ENCODE measurements at places on chromosomes 6 and 20.

GRCh38 chr6:26394289-26394688 lies 7.8 kb upstream of the BTN3A1 start:
- no peak for DNase-seq

- no peak for DNase-seq
Observed at GRCh38 chr6:105545947-105546731, 143.3 kb upstream of the PREP start.

DNA sequence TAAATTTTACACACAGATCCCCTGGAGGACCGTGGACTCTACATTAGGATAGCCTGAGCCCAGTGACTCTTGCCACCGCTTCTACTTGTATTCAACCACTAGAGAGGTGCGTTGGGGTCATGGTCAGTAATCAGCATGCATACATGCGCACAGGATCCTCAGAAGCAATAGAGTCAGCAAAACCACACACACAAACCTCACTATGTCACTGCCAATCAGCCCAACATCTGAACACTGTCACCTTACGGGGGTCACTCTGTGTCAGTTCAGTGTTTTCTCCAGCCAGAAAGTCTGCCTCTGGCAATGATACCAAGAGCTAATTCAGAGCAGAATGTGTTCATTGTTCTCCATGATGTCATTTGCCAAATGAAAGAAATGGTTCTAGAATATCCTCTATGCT lies 225.3 kb downstream of the KHDC1L start:
- DNase-seq = no peak

GRCh38 chr6:162680367-162680766 lies 47.2 kb downstream of the PRKN start:
- no peak for DNase-seq

DNA sequence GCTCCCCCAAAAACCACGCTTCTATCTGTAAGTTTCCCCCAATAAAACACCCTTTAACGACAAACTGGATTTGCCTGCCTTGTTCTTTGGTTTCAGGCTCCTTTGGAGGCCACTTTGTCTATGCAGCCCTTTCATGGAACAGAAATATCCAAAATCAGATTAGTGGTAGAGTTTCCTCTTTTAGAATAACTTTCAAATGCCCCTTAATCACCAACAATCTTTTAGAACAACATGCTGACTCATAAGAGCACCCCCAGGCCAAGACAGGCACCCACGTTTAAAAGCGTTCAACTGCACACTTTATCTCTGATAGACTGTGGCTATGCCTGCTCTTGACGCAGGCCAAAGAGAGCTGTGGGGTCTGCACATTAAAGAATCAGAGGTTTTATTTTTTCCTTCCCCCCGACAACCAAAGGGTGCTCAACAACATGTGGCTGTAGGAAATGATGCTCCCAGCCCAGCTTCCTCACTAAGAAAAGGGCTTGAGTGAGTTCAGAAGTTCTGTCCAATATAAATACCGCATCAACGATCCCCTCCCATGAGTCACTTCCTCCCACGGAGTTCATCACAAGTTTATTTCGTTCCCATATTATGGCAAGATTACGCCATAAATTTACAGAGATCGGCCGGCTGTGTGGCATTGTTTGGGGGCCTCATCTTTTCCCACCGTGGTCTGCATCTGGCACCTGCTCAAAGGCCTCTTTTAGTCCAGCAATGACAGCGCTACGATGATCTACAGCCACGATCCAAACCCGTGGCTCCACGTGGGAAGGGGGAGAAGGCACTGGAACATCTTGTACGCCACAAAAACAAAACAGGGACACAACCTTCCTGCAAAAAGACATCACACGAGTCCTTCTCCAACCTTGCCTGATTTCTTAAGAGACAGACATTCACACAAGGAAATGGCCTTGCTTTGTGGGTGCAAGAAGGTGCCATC lies 88.8 kb upstream of the NFATC2 start:
- DNase-seq = no peak

GRCh38 chr20:35952480-35953386 lies 1.6 kb downstream of the SCAND1 start:
- no peak for DNase-seq

- no peak for DNase-seq
Observed at GRCh38 chr6:80637312-80637711, 530.8 kb downstream of the BCKDHB start.

- no peak for DNase-seq
Observed at GRCh38 chr20:39862470-39862891, 826.6 kb downstream of the MAFB start.

DNA sequence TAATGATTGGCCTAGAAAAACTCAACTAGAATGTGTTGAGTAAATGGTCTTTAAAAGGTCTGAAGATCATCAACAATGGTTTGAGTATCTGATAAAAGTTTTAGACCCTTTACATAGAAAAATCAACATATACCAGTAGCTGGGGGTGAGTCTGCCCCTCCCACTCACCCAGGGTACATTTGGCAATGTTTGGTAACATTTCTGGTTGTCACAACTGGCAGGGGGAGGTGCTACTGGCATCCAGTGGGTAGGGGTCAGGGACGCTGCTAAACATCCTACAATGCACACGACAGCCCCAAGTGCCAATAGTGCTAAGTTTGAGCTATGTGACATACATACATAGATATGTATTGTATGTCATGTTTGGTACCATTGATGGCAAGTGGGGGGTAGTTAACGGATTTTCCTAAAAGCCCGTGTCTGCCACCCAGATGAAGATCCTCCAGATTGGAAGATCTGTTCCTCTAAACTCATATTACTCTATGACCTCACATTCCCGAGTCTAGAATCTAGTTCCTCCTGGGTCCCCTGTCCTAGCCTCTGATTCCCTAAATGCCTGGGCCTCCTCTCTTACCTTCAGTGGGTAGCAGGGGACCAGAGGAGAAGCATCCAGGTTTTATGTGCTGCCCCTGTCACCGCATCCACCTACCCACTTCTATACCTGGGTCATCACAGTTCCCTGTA lies 2.5 kb upstream of the MMP9 start:
- no peak for DNase-seq

DNA sequence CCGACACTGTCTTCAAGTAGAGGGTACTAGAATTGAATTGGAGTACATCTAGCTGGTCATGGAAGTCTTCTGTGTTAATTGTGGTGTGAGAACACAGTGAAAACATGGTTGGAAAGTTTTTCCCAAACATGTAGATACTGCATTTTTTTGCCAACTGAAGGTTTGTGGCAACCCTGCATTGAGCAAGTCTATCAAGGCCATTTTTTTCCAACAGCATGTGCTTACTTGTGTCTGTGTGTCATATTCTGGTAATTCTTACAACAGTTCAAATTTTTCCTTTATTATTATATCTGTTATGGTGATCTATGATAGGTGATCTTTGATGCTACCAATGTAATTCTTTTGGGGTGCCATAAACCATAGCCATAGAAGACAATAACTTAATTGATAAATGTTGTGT lies 147.0 kb downstream of the MYB start:
- no peak for DNase-seq

DNA sequence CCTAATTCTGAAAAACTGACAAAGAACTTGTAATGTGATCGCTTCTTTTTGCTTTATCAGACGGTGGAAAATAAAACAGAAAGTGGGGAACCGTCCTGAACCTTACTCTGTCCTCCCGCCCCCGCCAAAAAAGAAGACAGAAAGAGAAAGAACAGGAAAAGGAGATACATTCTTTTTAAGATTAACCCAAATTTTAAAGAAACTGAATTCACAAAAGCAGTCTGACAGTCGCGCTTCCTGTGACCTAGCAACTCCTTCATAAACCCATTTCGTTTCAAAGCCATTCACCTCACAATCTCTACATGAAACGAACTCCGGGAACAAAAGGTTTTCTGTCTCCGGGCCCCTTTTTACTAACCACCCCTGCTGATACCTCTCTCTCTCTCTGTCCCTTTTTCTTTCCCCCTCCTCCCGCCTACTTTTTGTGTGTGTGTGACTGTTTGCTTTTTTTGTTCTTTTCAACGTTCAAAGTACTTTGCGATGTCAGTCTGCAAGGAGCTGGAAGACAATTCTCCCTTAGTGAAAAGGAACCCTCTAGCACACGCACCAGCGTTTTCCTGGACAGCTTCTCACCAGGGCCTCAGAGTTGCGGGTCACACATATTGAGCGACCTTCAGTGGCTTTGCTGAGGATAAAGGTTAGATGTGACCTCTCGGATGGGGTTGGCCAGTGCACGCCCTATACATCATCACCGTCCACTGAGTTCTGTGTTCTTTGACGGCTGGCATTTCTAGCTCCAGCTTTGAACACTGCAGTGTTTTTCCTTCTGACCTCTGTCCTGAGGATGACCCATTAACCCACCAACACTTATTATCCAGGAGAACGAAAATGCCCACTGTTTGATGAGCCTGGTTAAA lies 530 bp upstream of the NEDD9 start:
- DNase-seq = no peak

GRCh38 chr6:134873500-134874388 lies 76.2 kb downstream of the ALDH8A1 start:
- DNase-seq = no peak

DNA sequence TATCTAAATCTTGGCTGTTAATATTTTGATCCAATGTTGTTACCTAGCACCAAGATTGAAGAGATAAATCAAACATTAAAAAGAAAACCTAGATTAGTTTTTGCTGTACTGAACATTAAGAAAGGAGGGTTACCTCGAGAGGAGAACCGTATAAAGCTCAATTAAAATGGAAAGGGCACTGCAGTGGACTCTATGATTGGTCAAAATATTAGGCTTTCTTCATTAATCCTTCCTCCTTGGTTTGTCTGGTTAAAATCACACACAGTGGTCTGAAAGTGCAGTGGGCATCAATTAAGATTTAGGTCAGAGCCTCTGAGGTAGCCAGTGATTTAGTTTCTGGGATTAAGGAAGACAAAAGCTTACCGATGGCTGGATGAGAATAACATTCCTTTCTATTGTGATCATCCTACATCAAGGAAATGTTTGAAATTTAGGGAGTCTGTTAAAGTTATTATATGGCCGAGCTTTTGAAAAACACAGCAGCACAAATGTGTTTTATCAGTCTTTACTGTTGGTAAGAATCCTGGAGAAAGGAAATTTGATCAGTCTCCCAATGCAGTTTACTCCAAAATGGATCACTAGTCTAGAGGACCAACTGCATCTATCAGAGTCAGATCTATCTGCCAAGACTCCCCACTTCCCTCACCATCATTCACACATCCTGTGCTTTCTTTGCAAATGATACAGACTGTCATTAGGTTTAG lies 134.6 kb upstream of the NEDD9 start:
- no peak for DNase-seq

DNA sequence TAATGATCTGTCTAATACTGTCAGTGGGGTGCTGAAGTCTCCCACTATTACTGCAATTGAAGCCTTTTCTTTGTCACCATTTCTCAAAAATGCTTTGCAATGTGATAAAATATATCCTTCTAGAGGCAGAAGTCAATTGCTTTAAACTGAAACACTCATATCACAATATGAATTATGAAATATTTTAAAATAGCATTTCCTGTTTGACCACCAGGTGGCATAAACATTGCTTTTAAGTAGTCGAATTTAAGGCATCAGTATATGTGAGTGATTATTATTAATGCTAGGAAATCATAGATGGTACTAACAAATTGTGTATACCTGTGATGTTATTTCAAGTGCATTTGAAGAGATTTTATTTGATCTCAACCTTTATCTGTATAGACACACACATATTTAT lies 87.5 kb downstream of the MEI4 start:
- peak; percentile 4 for DNase-seq

GRCh38 chr6:23511817-23512216 lies 614.2 kb upstream of the NRSN1 start:
- DNase-seq = no peak

DNA sequence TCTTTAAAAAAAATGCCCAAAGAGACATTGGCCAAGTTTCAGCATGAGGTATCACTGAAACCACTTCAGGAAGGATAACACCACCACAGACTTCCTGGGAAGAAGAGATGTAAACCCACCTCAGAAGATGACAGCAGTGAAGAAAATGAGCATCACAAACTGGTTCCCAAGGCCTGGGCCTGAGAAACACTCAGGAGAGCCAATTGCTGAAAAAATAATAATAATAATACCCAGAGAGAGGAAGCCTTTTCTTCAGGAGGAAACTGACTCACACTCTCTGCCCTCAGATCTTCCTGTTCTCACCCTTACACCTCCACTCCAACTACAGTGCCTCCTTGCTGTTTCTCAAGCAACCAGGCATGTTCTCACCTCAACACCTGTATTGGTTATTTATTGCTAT lies 68.1 kb upstream of the MAFB start:
- no peak for DNase-seq

- no peak for DNase-seq
Observed at GRCh38 chr6:72631480-72631879, 9.6 kb downstream of the KCNQ5 start.
